T follicular helper cell (primary cell): ENCODE measurements at places on chromosomes 1 and 21.

DNA sequence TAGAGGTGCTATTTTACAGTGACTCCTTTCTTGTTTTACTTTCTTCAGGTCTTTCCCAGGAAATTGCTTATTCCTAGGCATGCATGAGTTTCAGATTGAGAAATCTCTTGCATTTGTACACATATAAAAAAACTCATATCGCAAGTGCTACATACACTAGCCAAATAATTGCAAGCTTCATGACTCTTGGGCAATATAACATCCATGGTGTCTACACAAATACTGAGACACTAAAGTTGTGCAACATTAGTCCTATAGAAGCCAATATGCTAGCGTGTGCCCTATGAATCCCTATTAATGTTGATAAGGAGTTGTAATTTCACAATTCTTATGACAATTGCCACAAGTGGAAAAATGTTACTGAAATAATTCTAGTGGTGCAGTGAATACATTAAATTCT lies 591.0 kb downstream of the ADGRL2 start:
- DNase-seq = no peak

DNA sequence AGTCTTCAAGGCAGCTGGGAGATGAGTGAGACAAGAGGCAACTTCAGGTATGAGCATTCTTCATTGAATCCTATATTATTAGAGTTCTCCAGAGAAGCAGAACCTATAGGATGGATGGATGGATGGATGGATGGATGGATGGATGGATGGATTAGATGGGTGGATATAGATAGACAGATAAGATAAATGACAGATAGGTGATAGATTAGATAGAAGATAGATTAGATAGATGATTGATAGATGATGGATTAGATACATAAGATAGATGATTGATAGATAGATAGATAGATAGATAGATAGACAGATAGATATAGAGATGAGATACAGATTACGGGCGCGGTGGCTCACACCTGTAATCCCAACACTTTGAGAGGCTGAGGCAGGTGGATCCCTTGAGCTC lies 43.2 kb upstream of the SPOCD1 start:
- DNase-seq = no peak

DNA sequence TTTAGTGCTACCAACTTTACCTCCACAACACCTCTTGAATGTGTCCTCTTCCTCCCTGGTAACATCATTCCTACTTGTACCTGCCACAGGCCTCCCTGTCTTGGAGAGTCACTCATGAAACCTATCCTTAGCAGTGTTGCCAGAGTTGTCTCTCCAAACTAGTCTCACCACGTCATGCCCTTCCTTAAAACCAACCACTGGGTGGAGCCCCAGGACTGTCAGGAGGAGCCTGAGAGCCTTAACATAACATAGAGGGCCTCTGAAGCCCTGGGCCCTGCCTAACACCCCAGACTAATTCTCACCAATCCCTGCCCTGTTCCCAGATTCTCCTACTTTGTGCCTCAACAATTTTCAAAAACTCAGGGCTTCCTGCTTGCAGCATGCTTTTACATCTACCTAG lies 65.3 kb downstream of the ZNF697 start:
- no peak for DNase-seq

DNA sequence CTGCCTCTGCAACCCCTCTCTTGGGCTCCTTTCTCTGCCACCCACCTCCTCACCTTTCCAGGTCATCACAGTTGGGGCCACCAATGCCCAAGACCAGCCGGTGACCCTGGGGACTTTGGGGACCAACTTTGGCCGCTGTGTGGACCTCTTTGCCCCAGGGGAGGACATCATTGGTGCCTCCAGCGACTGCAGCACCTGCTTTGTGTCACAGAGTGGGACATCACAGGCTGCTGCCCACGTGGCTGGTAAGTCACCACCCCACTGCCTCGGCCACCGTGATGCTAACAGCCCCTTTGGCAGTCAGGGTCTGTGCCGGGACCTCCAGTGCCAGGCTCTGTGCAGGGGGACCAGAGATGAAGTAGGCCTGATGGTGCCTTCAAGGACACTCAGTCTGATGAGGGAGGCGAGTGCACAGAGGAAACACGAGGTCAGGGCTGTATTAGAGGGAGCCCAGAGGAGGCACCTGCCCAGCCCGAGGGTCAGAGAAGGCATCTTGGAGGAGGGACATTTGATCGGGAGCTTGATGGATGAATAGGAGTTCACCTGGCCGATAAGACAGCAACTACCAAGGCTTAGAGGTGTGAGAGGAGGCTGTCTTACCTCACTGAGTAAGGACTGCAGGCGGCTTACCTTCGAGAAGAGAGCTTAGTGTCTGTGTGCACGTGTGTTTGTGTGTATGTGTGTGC lies 18.1 kb downstream of the PCSK9 start:
- no peak for DNase-seq

DNA sequence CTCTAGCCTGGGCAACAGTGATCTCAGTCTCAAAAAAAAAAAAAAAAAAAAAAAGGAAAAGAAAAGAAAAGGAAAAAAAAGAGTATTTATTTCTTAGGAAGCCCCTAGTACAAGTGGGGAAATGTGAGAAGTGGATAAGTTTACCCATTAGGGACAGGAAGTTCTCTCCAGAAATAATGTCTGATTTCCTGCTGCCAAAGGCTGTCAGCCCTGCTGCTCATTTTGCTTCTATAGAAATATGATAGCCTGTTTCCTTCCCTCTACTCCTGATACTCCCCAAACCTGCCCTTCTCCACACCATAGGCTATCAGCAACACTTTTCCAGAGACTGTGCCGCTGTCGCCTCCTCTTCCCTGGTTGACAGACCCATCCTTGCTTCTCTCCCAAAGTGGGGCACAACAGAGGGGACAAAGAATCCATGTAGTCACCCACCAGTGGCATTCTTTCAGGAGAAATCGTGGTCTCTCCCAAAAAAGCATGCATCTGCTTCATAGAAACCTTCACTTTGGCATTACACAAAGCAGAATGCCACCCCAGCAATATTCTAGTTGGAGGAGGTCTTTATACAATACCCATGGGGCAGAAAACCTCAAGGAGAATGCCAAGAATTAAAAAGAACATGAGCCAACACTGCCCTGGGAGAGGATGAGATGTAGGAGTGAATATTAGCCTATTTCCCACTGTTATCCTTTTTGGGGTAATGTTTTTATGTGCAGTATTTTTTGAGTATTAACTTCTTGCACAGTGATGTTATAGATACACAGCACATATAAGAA lies 166.3 kb upstream of the NR5A2 start:
- DNase-seq = no peak

- DNase-seq = no peak
These were observed 12.5 kb downstream of the TCP10L start for GRCh38 chr21:32572574-32573420.

GRCh38 chr1:200850554-200850953 lies 22.2 kb upstream of the GPR25 start:
- no peak for DNase-seq

DNA sequence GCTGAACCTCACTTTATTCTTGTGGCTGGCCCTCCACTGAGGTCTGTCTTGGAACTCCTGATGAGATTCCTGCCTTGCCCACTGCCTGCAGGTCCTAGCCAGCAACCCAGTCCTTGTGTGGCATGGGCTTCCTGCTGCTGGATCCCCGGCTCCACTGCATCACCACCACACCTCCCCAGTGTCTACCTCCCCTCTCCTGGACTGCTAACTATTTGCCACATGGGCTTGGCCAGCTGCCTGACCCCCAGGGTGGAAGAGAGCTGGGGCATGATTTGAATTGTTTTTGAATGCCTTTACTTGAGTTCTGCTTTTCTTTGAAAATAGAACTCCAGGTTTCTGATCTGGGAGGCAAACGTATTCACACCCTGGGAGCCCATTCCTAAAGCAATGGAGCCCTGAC lies 41.2 kb downstream of the SPAG17 start:
- DNase-seq = no peak

- no peak for DNase-seq
These were observed 1.9 kb downstream of the GALE start for GRCh38 chr1:23798662-23799142.

DNA sequence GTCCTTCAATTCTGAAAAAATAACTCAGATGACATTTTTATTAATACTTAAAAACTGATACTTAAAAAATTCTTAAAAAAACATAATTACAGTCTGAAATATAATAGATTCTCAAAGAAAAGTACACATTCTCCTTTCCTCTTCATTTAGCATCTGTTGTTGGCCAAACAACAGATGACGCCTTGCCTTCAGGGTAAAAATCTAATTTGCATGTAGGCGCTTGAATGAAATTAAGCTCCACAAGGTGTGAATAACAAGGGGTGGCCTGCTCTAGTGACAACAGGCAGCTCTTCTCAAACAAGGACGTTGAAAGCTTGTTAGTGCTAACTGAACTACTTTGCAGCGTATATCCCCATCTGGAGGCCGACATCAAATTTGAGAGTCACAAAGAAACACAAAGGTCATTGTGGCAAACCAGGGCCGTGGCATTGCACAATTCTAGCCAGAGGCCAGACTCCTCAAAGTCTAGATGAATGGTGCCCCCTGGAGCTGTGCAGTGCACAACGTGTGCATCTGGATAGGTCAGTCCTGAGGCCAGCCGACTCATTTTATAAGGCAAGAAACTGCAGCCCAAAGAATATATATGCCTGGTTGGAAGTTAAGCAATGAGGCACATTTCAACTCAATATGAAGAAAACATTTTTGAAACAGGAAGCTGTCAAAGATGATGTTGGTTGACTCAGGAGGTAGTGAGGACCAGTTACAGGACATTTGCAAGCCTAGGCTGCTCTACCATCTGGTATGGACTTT lies 459.2 kb upstream of the RUNX1 start:
- DNase-seq = no peak

- DNase-seq = no peak
These were observed 19.3 kb downstream of the TMCO4 start for GRCh38 chr1:19780267-19780877.

DNA sequence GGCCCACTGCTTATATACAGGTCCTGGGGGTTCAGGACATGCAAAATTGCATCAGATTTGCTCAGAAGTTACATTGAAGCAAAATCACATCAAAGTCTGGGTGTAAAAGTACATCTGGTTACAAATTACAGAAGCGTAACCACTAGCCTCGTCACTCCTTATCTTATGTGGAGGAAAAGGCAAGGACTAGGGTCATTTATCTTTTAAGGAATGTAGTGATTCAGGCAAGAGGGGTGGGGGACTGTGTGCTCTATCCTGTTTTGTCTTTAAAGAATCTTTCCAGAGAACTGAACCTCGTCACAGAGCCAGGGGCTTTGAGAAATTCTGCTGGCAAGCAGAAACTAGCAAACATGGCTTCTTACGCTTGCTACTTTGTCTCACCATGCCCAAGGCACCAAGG lies 61.1 kb upstream of the RAB4A start:
- no peak for DNase-seq

- DNase-seq = no peak
These were observed 5.3 kb upstream of the PFKL start for GRCh38 chr21:44294391-44295162.

DNA sequence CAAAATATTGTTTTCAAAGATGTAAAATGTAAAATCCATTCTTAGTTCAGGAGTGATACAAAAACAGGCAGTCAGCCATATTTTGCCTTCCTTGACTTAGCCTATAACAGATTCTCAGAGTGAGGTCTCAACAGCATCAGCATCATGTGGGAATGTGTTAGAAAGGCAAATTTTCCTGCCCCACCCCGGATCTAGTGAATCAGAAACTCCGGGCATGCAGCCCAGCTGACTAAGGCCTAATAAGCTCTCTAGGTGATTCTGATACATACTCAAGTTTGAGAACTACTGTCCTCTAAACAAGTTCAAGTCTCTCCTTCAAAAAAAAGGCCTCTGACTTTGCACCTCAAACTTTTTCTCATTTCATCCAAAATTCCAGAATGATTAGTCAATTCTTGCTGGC lies 46.9 kb upstream of the PRRC2C start:
- DNase-seq = no peak

DNA sequence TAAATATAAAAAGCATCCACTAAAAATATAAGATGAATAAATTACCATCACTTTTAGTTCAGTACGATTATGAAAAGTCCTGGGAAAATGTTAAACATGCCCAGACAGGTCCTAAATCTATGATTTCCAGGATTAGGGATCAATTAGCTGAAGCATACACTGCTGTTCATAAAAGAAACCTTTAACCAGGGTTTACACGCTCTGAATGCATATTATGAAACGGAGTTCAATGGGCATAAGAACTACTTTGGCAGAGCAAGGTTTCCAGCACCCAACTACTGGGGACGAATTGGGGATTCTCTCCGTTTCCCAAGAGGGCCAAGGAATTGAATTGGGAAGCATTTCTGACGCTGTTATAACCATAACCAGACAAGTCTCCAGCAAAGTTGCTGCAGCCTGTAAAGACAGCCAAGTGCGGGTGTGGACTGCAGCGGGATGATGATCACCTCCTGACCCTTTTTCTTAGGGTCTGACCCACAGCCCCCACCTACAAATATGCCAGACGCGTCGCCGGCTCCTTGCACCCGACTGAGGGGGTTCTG lies 1.6 kb downstream of the SLC30A1 start:
- no peak for DNase-seq

GRCh38 chr1:215166886-215167285 lies 84.3 kb downstream of the KCNK2 start:
- no peak for DNase-seq

DNA sequence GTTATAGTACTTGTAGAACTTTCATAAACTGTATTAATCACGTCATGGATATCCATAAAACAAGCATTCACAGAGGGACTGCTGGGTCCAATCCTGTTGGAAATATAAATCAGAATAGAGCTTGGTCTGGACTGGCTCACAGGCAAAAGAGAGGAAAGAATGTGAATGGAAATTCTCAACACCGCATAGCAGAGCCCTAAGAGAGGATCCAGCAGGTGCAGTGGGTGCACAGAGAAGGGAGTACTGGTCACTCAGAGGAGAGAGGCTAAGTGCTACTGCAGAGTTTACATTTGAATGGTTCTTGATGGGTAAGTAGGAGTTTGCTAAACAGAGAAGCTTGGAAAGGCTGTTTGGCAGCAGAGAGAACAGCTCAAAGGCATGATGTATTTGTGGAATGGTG lies 231.7 kb downstream of the PAPPA2 start:
- no peak for DNase-seq

DNA sequence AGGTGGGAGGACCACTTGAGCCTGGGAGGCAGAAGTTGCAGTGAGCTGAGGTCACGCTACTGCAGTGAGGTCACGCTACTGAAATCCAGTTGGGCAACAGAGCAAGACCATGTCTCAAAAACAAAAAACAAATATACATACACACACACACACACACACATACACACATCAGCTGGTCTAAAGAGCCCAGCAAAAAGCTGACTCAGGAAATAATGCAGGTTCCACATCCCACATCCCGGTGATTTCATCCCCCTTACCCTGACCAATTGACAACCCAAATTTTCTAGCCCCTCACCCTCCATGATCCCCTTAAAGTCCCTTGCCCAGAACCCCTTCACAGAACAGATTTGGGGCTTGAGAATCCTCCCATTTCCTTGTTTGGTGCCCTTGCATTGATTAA lies 11.9 kb upstream of the CFHR4 start:
- DNase-seq = no peak

GRCh38 chr1:25572708-25573590 lies 29.5 kb downstream of the LDLRAP1 start:
- DNase-seq = peak; percentile 35
